CD8-positive, alpha-beta T cell (primary cell): ENCODE measurements at places on chromosomes 13 and 19.

GRCh38 chr19:11268783-11269267, 6.5 kb upstream of the DOCK6 start:
- no peak for DNase-seq

DNA sequence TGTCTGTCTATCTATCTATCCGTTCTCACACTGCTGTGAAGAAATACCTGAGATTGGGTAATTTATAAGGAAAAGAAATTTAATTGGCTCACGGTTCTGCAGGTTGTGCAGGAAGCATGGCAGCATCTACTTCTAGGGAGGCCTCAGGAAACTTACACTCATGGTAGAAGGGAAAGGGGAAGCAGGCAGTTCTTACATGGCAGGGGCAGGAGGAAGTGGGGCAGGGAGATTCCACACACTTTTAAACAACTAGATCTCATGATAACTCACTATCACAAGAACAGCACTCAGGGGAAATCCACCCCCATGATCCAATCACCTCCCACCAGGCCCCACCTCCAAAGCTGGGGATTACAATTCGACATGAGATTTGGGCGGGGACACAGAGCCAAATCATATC, 105.3 kb downstream of the SLC10A2 start:
- DNase-seq: no peak

DNA sequence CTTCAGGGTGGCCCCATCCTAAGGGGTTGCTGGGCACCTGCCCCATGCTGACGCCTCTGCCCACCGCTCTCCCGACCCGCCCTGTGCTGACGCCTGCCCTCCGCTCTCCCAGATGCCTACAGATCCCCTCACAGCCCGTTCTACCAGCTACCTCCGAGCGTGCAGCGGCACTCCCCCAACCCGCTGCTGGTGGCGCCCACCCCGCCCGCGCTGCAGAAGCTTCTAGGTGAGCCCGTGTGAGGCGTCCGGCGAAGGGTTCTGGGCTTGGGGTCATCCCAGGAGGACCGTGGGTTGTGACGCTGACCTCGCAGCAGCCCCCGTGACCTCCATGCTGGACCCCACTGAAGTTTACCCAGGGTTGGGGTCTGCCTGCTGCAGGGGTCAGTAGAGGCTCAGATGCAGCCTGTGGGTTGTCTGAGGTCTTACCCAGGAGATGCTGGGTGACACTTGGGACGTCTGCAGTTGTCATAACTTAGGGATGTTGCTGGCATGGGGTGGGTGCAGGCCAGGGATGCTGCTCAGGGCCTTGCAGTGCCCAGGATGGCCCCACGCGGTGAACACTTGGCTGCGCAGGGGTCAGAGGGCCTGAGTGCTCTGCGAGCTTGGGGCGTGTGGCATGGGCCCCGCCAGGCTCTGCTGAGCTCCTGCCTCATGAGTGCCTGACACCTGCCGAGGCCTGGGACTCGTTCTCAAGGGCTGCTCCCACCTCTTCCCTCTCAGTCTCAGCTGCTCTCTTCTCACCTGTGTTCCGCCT, 25.0 kb downstream of the PLEKHJ1 start:
- no peak for DNase-seq

DNA sequence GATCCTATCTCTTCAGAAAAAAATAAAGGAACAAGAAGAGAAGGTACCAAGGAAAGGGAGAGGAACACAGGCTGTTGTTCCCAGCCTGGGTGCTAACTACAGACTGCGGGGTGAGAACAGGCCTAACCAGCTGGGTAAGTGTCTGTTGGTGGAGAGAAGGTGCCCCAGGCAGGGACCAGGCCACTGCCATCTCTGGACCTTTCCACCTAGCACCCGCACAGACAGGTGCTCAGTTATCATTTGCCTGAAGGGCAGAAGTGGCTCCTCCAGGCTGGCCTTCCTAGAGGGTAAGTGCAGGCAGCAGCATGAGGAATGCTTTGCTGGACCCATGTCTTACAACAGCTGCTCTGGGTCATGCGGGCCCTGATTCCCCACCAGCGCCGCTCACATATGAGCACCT, 10.1 kb downstream of the DNMT1 start:
- no peak for DNase-seq

GRCh38 chr13:107266657-107267056, 698.7 kb upstream of the ARGLU1 start:
- DNase-seq: no peak

- no peak for DNase-seq
Measured at GRCh38 chr13:76711550-76712182, 174.5 kb downstream of the KCTD12 start.

DNA sequence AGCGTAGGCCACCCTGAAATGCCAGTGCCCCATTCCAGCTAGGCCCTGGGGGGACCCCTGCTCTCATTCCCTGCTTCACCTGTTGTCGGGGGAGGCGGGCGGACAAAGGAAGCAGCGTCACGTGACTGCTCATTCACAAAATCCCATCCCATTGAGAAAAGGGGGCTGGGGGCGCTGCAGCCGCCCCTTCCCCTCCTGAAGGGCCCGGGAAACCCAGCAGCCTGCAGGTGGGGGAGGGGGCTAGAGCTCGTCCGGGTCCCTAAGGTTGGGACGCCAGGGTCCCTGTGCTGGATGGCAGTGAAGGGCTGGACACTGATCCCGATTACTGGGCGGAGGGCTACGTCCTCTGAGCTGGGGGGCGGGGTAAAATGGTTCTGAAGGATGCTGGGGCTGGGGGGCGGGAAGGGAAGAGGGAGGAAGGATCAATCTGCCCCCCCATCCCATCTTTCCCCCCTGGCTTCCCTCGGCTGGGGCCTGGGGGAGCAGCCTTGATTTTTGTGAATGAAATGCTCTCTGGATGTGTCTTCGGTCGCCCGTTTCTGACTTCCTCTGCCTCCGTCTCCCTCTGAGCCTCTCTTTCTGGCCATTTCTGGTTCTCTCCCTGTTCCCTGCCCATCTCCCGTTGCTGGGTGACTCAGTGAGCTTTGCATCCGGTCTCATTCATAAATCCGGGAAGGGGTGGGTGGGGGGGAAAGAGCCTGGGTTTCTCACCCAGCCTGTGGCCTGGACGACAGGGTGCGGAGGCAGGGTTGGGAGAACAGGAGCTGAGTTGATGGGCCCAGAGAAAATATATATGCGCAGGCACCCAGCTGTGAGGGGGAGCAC, 816 bp downstream of the SPRED3 start:
- no peak for DNase-seq

- no peak for DNase-seq
Measured at GRCh38 chr13:34114581-34114980, 296.6 kb downstream of the RFC3 start.

GRCh38 chr13:110624766-110625756, 9.7 kb downstream of the NAXD start:
- no peak for DNase-seq

DNA sequence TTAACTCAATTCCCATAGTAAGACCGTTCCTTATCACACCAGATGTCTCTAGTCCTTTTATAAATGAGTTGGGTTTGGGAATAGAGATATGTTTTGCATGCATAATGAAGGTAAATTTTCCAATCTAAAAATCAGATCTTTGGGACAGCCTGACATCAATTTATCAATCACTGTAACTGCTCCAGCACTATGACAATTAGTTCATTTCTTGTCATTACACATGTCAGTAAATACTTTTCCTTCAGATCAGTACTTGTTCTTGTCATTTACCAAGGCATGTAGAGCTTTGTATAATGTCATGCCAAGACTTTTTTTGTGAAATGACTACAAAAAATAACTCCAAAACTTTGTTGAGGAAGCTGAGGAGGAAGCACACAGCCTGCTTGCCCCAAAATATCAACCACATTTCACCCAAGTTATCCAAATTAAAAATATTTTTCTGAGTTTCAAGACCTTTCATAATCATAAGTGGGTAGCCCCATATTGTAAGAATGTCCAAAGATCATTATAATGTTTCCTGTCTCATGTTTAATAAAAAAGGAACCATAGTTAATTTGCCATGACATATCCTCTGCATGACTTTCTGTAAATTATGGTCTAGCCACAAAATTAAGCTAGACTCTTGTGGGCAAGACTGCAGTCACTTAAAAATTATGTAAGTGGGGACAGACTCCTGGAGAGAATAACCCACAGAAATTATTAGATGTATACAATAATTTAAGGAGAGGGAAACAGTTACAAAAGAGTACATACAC, 586.8 kb downstream of the TBC1D4 start:
- DNase-seq: no peak

- no peak for DNase-seq
Measured at GRCh38 chr19:18992696-18993095, 40.6 kb downstream of the SUGP2 start.

- DNase-seq: peak; percentile 13
Measured at GRCh38 chr13:44373601-44374347, at the start of gene SERP2. SERP2 (plus strand) TSS chr13:44373824; CDS start chr13:44374026, 202 bp downstream.

GRCh38 chr19:2574478-2574931, 98.6 kb downstream of the GADD45B start:
- no peak for DNase-seq

GRCh38 chr13:46303742-46304385, 83.2 kb downstream of the RUBCNL start:
- no peak for DNase-seq

GRCh38 chr13:27442797-27443196, 7.6 kb downstream of the MTIF3 start:
- DNase-seq: no peak

GRCh38 chr19:17061691-17062090, 13.6 kb downstream of the HAUS8 start:
- no peak for DNase-seq

DNA sequence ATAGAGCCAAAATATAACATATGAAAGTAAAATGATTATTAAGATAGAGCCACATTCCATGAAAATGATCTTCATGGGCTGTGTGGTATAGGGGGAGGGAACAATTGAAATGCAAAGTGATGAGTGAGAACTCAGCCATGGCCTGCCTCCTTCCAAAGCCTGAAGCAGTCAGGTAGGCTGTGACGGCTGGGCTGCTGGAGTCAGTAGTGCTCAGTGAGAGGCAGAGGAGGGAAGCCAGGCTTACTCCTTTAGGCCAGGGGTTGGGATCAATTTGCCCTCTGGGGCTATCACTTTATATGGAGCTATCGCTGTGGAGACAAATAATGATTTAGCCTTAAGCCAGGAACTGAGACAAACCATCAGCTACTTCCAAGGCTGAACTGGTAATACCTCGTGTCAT, 654.9 kb downstream of the FGF9 start:
- no peak for DNase-seq

DNA sequence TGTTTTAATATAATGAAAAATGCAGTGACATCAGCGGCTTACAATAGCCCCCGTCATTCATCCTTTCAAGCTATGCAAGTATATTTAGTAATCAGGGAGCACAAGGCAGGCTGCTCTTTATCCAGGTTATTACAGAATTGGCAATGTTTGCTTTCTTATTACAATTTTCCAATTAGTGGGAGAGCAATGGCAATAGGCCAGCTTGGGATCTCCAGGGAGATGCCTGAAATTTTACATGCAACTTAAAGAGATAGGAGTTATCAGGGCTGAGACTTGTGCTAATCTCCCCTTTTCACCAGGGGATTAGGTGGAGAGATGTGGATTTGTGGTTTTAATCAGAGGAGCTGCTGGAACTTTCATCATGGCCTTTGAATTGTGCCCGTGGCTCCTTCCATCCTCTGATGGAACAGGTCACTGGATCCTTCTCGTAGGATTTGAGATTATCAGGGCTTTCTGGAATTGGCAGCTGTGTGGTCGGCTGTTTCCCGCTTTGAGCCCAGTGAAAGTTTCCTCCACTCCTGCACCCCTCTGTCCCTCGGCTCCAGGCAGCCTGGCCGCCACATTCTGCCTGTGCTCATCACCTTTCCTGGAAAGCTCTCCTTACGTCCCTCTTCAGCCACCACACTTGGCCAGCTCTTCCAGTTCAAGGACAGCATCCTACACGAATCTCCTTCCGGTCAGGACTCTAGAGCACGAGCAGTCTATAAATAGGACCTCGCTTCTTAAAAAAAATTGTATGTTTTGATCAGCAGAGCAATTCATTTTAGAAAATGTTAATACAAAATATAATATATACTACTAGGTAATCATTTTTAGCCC, 47.0 kb downstream of the CBY2 start:
- no peak for DNase-seq

- no peak for DNase-seq
Measured at GRCh38 chr19:16462757-16463250, 9.0 kb downstream of the EPS15L1 start.

DNA sequence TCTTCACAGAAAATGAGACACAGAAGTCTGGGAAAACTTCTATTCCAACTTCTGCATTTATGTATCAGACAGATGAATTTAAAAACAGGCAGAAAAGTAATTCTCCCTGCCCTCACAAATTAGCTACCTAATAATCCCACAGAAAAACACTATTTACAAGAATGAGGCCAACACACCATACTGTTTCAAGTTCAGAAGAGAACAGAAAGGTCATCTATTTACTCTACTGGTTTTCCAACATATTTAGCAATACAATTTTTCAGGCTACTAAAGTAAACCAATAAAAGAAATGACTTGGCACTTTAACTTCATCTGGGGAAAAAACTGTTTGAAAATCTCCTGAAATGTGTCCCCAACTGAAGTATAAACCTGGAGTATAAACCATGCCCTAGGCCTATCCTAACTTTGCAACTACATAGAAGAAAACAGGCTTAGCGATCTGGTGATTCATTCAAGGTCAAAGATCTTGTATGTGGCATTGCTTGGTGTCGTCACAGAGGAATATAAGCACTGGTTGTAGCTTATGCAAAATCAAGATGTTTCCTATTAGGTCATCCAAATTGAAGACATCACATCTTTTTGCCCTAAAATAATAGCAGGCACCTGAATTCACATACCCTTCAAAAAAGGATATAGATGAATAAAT, 20.1 kb upstream of the EBPL start:
- DNase-seq: no peak

GRCh38 chr13:31538067-31539042, 201.0 kb upstream of the RXFP2 start:
- no peak for DNase-seq

DNA sequence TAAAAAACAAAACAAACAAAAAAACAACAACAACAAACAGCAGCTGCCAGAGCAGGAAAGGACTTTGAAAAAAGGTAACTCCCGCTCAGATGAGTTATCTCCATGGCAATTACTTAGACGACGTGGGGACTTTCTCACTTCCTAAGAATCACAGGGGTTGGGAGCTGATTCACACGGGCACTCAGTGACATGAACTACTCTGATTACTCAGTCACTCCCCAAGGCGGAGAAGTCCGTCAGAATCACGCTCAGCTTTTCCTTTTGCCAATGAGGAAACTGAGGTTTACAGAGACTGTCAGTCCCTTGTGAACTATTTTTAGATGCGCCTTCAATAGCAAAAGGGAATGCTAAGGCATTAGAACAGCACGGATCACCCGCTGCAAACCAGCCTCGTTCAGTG, 32.3 kb upstream of the MATK start:
- DNase-seq: peak; percentile 11

- DNase-seq: no peak
Measured at GRCh38 chr13:83378908-83379307, 503.4 kb downstream of the SLITRK1 start.

DNA sequence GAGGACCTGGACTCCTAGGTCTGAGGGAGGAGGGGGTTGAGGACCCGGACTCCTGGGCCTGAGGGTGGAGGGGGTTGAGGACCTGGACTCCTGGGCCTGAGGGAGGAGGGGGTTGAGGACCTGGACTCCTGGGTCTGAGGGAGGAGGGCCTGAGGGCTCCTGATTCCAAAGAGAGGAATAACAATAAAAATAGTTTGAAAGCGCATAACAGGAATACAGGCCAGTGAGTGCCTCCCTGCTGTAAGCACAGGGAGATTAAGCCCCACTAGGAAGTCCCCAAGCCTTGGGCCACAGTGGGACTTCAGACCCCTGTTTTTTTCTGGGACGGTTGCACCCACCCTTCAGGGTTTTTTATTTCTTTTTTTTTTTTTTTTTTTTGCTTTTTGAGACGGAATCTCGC, 1.2 kb upstream of the SBK2 start:
- no peak for DNase-seq
